ENCODE measurements at places on chromosomes 4 and X.

DNA sequence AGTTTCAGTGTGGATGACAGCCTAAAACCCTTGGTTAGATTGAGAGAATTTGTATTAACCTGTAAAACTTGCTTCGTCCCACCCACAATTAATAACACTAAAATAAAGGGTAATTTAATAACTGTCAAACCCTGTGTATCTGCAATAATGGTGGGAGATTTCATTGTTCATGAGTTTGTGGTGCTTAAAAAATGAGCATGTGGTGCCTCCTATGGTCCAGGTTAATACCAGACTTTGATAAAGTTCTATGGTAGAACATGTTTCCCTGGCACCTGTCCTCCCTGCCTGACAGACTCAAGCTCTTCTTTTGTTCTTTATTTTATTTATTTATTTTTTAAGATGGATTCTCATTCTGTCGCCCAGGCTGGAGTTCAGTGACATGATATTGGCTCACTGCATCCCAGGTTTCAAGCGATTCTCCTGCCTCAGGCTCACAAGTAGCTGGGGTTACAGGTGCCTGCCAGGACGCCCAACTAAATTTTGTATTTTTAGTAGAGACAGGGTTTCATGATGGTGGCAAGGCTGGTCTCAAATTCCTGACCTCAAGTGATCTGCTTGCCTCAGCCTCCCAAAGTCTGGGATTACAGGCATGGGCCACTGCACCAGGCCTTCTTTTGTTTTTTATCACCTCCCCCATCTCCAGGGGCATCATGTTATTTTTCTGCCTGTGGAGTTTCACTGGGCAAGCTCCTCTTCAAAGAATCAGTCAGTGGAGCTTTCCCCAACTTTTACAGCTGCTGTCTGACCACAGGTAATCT lies 289.2 kb downstream of the NR3C2 start:
- DNase-seq: no peak

DNA sequence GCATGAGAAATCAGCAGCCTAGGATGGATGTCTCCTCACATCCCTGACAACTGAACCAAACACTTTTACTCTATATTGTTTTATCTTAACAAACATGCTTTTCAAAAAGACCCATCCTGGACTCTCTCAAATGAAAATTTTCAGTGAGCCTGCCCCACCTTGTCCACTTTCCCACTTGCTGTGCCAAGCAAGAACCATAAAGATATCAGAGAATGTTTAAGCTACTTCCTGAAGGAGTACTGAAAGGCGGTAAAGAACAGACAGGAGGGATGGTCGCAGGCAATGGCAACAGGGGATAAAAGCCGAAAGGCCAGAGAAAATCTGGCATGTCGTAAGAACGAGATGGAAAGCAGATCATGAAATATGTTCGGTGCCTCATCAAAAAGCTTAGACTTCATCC lies 10.5 kb downstream of the APBB2 start:
- DNase-seq: no peak

- no peak for DNase-seq
These were observed 191.1 kb upstream of the FAT4 start for GRCh38 chr4:125123570-125124109.

GRCh38 chr4:2272828-2273120 lies 10.9 kb upstream of the MXD4 start:
- no peak for DNase-seq

- no peak for DNase-seq
These were observed 123.1 kb downstream of the BTC start for GRCh38 chr4:74671080-74671698.

GRCh38 chrX:42678133-42678532 lies 99.8 kb downstream of the PPP1R2C start:
- no peak for DNase-seq

DNA sequence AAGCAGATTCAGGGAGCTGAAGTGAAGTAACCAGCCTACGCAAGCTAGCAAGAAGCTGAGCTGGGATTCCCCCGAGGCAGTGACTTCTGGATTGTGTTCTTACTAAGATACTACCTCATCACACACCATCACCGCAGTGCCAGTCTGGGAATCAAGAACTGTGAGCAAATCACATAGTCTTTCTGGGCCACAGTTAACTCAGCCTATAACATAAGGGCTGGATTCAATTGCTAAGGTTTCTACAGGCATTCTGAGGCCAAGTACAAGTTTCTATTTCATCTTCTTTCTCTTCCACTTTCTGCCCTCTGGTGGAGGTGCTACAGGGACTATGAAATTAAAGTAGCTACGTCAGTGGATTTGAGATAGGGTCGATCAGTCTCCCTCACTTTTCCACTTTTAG lies 1.4 kb upstream of the CORIN start:
- DNase-seq: no peak

GRCh38 chr4:107213410-107213809 lies 177.3 kb upstream of the DKK2 start:
- DNase-seq: no peak

All from vagina (tissue), 2 donors.